ENCODE measurements at places on chromosomes 5 and 9. TPM values are rescaled to one million over a fixed set of nuclear protein-coding genes. Genes with fewer than 3 reads are reported as not detected.

The CAVIN4 gene
- total RNA-seq = 8.8 TPM

The CDX1 gene
- total RNA-seq = not detected

The PCDHGB1 gene
- 4.3 TPM for total RNA-seq

The DOK3 gene
- total RNA-seq = 0.93 TPM

GRCh38 chr5:68277431-68277830, 61.9 kb downstream of the PIK3R1 start:
- no peak for DNase-seq

GRCh38 chr9:38443597-38443996, 19.3 kb upstream of the IGFBPL1 start:
- DNase-seq = no peak

DNA sequence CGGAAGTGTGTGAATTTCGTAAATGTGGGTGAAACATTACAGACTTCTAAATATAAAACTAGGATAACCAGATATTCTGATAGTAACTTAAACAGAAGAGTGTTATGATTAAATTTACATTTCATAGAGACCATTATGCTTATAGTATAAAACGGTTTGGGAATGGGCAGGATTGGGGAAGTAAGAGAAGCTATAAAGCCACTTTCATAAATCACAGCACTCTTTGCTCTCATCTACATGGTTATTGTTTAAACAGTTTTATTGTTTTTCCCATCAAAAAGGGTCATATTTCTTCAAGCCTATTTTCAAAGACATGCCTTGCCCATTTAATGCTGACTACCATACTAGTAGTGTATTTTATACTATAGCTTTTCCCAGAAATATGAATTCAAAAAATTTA, 9.2 kb downstream of the ZFR start:
- DNase-seq = no peak

GRCh38 chr5:179907556-179908324, at the start of gene TBC1D9B:
Gene TBC1D9B, minus strand, starts transcription at chr5:179907897. Its CDS starts 76 bp downstream, at chr5:179907821.
- peak; percentile 88 for DNase-seq

DNA sequence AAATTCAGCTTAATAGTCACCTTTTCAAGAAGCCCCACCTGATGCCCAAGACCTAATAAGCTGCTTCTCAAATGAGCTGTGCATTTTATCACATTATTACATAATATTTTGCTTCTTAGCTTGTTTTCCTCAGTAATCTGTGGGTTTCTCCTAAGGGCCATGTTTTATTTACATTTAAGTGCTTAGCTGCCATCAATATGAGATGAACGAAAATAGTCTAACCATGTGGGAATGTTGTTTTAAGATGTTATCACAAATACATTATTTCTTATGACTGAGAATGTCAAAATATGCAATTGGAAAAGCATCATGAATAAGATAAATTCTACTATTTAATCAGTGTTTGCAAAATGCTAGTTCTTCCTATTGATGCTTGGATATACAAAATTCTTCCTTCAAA, 10.1 kb downstream of the ARRDC3 start:
- DNase-seq = no peak

- no peak for DNase-seq
Measured at GRCh38 chr9:138060365-138060764, 182.8 kb downstream of the CACNA1B start.

DNA sequence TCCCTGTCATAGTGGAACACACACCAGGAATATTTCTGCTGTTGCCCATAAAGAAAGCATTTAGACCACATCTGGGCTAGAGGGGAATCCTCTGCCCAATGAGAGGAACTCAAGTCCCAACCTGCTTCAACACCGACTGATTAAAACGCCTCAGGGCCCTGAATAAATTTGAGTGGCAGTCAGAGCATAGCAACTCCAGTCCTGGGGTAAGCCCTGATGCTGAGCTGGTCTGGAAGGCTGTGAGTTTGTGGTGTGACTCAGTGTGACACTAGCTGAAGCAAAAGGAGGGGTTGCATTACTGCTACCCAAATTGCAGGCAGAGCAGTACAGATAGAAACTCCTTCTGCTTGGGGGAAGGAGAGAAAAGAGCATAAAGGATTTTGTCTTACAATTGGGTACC, 148.3 kb downstream of the PRDM9 start:
- no peak for DNase-seq

DNA sequence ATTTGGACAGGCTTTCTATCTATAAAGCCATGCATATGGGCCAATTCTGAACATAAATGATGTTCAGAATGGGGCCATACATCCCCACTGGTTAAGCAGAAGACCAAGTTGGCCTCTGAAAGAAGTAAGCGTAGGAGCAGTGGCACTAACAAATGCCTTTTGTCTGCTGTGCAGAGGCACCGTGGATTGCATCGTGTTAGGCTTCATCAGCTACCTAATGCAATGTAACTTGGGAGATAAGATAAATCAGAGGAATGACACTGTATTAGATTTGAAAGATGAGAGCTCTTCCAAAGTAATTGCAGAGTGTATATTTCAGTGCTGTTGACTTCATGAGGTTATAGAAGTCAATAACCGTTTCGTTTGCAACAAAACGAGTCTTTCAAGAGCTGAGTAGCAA, 148.1 kb downstream of the PARP8 start:
- DNase-seq = no peak

DNA sequence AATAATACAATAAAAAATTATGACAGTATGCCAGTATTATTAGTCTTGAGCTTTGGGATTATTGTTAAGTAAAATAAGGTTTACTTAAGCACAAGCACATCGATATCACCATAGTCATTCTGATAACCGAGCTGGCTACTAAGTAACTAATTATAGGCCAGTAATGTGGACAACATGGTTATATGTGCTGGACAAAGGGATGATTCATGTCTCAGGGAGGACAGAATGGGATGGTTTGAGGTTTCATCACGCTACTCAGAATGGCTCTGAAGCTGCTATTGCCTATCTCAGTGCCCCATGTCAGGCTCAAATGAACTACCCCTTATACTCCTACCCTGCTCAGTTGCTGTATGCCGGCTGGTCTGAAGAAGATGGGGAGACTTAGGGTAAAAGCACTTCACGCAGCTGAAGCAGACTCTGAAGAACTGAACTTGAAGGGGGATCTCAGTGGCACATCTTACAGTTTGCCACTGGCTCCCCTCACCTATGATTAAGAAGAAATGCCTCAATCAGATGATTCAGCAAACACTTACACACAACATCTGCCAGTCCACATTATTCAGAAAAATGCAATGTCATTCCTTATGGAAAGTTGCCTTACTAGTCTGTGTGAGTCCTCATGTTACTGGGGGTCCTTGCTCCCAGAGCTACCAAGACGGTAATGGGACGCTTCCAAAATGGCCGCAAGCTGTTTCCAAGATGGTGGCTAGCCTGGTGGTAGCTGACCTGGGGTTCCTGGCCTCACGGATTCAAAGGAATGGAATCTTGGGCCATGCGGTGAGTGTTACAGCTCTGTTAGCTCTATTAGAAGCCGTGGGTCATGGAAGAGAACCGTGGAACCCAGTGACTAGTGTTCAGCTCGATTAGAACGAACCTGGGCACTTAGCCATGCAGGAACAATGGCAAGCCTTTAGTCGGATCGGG, 1098.6 kb downstream of the TAF11L14 start:
- no peak for DNase-seq

GRCh38 chr9:101399643-101399970, 956 bp downstream of the ZNF189 start:
- no peak for DNase-seq

DNA sequence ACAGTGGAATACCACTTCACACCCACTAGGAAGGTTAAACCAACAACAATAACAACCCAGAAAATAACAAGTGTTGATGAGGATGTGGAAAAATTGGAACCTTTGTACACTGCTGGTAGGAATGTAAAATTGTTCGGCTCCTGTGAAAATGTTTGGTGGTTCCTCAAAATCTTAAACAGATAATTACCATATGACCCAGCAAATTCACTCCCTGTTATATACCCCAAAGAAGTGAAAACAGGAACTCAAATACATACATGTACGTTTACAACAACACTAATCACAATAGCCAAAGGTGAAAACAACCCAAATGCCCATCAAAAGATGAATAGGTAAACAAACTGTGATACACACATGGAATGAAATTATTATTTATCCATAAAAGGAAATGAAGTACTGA, 178.5 kb upstream of the PHYKPL start:
- DNase-seq = no peak

GRCh38 chr9:109950710-109951443, 170.9 kb downstream of the PALM2AKAP2 start:
- no peak for DNase-seq

- DNase-seq = no peak
Measured at GRCh38 chr5:177476531-177477233, 3.2 kb upstream of the DBN1 start.

Measured in neural progenitor cell (in vitro differentiated cells).